ENCODE measurements at places on chromosomes 6 and 20.

DNA sequence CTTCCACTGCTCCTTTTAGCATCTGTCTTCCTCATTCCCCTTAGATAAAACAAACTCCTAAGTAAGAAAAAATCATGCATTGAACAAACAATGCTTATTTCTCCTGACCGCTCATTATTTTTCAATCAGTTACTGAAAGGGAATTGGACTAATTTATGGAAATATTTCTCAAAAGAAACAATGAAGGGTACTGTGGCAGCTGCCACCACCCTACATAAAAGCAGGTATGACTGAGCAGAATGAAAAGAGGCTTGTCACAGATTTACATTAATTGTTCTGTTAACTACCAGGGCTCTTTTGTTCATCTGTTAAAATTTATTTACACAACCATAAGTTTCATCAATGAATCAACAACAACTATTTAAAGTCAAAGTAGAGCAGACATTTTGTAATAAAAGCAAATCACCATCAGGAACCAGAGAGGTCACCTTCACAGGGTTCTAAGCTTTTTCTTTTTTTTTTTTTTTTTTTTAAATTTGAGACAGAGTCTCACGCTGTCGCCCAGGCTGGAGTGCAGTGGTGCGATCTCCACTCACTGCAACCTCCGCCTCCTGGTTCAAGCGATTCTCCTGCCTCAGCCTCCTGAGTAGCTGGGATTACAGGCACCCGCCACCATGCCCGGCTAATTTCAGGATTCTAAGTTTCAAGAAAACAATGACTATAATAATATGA is 204.0 kb downstream of the PTPRK start:
- no peak for DNase-seq

- no peak for DNase-seq
Measured at GRCh38 chr6:120590611-120591010, 743.7 kb downstream of the TBC1D32 start.

DNA sequence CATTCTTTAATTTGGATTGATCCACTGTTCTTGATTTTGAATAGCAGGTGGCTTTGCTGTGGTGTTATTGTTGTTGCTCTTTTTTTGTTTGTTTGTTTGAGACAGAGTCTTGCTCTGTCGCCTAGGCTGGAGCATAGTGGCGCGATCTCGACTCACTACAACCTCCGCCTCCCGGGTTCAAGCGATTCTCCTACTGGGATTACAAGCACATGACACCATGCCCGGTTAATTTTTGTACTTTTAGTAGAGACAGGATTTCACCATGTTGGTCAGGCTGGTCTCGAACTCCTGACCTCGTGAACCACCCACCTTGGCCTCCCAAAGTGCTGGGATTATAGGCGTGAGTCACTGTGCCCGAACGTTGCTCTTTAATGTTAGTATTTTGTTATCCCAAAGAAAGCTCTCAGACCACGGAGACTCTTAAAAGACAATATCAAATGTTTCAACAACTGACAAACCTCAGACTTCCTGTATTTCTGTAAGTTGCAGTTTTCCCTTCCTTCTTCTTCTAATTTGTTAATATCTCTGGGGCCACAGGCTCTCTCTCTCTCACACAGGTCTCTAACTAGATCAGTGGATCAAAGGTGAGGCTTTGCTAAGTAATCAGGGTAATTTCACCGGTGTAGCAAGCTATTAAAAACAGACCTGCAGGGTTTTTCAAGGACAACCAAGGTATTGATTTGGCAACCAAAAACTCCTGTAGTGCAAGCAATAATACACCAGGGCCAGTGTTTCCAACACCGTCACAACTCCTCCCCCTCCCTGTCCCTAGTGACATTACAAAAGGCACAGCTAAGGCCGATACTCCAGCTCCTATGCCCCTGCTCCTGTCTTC is 48.8 kb upstream of the ZNF217 start:
- DNase-seq: no peak

DNA sequence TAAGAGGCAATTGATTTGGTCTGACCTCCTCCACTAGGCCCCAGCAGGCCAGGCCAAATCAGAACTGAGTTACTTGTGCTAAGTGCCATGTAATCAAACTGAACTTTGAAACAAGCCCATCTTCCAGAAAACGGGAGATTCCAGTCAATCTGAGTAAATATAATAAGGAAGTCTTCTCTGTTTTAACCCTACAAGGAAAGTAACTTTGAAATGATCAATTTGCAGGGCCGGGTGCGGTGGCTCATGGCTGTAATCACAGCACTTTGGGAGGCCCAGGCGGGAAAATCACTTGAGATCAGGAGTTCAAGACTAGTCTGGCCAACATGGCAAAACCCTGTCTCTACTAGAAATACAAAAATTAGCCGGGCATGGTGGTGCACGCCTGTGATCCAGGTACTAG is 2.0 kb upstream of the SHLD1 start:
- no peak for DNase-seq

DNA sequence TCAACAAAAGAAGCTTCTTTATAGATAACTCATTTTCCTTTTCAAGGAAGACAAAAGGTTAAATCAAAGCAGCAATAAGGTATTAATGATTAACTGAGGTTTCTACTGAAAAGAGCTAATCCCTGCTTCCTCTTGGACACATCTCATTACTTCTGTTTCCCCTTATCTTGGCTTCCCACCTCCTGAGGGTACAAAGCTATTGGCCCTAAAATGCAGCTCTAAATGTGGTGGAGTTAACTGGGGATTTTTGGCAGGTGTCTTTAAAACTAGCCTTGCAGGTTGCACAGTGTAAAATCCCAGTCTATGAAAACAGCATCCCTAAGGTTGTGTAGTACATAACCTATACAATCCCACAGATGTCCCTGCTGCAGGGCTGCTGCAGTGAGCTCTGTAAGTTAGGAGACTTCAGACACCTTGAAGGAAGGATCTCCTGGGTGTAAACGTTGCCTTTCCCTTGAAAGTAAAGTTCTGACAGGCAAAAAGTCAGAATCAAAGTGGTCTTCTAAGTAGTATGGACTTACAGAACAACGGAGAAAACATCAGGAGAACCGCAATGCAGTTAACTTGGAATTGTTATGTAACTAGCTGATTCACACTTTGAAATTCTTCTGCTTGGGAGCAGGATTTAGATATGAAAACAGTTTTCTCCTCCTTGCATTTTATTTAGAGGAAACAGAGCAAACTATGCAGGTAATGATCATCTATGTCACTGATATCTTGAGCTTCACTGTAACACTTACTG is 71.7 kb upstream of the TRAF3IP2 start:
- no peak for DNase-seq

DNA sequence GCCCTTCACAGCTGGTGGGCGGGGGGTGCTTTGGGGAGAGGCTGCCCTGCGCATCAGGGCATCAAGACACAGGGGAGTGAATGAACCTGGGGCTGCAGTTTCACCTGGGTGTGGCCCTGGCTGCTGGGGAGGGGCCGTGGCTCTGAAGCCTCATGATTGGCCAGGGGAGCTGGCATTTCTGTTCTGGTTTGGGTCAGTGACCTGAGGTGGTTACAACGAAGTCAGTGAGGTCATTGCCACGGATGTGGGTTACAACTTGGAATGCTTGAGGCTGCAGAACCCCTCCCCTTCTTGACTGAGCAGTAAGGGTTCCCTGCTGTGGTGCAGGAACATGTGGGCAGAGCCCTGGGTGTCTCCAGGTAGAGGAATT is 3.0 kb downstream of the TCEA2 start:
- DNase-seq: no peak

DNA sequence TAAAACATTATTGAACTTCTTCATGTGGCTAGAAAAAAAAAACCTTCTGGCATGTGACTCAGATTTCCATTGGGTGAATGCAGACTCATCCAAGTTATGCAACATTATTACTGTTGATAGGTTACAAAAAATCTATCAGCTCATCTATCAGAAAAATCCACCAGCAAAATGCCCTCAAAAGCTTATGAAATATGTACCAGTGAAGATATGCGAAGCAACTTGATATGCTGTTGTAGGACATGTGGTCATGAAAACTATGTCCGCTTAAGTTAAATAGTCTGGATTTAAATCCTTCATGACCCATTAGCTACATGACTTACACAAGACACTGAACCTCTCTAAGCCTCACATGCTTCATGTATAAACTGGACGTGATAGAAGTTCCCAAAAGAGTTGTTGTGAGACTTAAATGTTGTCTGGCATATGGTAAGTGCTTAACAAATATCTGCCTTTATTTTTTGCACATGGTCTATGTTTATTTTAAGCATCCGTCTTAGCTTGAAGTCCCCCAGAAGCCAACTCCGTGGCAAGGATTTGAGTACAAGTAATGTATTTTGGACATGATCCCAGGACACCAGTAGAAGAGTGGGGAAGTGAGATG is 12.5 kb upstream of the BFSP1 start:
- no peak for DNase-seq

DNA sequence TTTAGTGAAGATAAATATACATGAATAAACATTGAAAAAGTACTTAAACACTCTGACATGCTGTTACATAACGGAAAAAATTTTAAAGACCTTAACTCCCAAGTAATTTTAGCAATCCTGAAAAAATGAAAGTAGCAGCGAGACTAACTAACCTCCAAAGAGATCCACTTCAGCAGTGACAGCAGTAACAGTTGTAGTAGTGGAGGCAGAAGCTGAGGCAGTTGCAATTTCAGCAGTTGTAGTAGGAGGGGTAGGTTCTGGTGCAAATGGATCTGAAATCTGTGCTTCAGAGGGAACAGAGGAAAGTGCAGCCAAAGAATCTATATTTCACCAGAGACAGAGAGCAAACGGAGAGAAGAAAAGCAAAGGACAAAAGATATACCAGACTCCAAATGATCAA is 88.8 kb downstream of the PRSS35 start:
- no peak for DNase-seq

DNA sequence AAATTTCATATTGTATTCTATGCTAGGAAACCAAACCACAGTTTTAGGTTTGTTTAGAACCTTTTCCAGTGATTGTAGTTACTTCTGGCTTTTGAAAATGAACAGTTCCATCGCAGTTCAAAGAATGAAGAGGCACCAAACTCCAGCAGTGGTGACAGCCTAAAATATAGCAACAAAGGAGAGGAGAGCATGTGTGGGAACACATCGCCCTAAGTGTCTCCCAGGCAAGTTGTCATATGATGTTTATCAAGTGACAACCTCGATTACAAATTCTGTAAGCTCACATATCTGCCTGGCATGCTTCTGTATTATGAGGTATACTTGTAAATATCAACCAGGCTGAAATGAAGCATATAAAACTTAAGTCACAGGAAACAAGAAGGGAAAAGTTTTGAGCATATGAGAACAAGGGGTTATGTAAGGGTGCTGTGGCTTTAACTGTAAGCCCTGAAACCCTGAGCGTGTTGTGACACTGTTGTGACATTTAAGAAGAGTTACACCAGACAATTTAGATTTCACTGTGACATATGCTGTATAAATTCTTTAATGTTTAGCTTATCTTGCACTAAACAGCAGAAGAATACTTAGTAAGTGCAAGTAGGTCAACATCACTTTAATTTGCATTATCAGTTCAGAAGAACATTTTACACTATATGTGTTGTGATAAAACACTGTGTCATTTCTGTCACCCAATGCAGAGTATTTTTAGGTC is 29.1 kb upstream of the FBXL4 start:
- DNase-seq: no peak

- DNase-seq: no peak
Measured at GRCh38 chr20:21280522-21281016, 22.6 kb upstream of the XRN2 start.

GRCh38 chr6:164066766-164067165 is 652.2 kb downstream of the QKI start:
- DNase-seq: no peak

DNA sequence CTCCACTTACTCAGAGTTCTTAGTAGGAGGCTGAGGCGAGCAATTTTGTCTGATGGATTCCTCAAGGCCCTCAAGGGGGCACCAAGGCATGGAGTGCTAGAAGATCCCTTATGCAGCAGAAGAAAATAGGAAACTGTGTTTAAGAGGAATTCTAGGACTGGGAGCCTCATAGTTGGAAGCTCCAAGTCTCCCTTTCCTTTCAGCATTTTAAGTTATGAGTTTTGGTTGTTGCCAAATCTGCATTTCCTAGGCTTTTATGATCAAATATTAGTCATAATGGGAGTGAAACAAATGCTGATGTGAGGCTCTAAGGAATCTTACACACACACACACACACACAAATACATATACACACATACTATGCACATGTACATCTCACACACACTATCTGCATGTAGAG is 714.0 kb downstream of the UTRN start:
- DNase-seq: no peak

DNA sequence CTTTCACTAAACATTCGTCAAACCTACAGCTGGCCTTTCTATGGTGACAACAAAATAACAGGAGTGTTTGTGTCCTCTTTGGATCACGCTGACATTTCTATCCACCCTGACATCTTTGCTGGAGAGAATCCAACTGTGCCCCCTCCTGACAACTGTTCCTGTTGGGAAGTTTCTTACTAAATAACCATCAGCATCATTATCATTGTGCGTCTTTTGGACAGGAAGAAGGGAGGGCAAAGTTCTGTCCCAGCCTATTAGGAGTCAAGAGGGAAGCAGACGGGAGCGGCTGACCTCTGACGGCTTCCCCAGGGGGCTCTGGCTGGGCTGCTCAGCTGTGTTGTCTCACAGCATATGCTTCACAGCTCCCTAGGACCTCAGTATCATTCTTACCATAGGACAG is 195.9 kb upstream of the SULF2 start:
- no peak for DNase-seq

GRCh38 chr6:133236932-133237331 is 4.2 kb upstream of the EYA4 start:
- no peak for DNase-seq

DNA sequence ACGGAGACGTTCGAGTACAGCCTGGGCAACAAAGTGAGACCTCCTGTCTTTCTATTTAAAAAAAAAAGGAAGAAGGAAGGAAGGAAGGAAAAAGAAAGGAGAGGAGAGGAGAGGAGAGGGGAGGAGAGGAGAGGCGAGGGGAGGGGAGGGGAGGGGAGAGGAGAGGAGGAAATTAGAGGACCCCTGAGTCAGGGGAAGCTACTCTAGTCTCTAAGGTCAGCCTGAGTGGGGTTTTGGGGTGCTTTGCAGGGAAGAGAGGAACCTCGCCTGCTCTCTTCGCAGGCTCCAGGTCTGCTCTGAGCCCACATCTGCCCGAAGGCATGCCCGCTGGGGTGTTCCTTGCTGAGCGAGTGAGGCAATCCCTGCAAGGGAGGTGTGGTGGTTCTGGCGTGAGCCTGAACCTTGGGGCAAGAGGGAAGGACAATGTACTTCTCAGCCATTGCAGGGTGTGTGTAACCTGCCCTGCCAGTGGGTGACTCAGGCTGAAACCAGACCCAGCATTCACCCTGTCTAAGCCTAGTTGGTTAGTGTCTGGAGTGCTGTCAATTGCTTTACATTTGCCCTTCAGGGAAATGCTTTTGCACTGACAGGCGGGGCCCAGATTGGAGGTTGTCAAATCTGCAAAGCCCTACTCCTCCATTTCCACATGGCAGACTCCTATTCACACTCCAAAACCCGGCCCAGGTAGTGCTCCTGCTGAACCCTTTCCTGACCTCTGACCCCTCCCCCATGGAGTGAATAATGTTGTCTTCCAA is 15.3 kb upstream of the MMP9 start:
- DNase-seq: no peak
